ENCODE measurements at places on chromosomes 2 and 18.

DNA sequence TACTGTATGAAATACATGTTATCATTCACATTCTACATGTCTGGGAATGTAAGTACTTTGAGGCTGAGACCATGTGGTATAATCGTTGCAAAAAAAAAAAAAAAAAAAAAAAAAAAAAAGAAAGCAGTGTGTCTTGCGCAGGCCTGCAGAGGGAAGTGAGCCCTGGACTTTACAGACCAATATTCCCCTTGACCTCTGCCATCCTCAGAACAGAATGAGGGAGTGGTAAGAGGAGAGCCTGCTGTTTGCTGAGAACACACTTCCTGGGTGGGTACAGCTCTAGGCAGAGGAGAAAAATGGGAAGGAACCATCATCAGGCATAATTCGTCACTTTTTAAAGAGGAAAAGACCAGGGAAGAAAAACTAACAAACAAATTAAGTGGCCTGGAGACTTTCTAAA, 28.8 kb upstream of the TBC1D8 start:
- no peak for DNase-seq

GRCh38 chr2:152613235-152613634, 104.0 kb downstream of the PRPF40A start:
- DNase-seq = no peak

- DNase-seq = no peak
Measured at GRCh38 chr2:128360711-128361110, 42.0 kb upstream of the HS6ST1 start.

GRCh38 chr18:13120983-13121441, 97.5 kb upstream of the LDLRAD4 start:
- DNase-seq = no peak

DNA sequence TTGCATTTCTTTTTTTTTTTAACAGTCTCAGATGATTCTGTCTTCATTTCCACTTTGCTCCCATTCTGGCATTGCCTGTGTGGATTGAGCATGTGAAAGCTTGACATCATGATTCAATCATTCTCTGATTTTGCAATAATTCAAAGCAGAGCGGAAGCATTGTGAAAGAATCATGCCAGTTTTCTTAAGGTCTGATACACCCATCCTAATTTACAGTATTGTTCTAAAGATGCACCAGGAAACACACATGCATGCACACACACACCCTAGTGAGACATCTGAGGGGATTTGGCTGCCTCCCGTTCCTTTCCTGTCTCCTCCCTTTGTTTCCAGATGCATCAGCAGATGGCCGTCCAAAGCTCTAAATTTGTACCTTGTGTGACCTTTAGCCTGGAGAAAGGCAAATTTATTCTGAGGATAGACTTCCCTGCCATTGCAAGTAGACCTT, 97.3 kb downstream of the FMNL2 start:
- peak; percentile 53 for DNase-seq

GRCh38 chr2:105806996-105807395, 62.3 kb downstream of the NCK2 start:
- no peak for DNase-seq

GRCh38 chr2:38163006-38163405, 87.1 kb upstream of the CYP1B1 start:
- no peak for DNase-seq

DNA sequence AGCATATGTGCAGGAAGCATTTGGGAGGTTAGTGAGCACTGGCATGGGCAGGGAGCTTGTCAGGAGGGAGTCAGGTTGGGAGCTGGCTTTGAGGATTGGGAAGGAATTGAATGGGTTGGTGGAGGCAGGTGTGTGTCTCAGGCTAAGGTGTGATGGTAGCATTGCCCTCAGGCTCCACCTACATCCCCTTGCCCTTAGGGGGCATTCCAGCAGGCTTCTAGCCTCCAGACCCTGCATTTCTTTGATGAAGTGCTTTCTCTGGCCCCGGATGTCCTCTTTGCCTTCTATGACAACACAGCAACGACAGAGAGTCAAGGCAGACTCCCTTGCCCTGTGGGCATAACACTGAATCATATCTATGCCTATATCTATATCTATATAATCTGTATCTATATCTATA, 13.5 kb downstream of the RHBDD1 start:
- DNase-seq = no peak

DNA sequence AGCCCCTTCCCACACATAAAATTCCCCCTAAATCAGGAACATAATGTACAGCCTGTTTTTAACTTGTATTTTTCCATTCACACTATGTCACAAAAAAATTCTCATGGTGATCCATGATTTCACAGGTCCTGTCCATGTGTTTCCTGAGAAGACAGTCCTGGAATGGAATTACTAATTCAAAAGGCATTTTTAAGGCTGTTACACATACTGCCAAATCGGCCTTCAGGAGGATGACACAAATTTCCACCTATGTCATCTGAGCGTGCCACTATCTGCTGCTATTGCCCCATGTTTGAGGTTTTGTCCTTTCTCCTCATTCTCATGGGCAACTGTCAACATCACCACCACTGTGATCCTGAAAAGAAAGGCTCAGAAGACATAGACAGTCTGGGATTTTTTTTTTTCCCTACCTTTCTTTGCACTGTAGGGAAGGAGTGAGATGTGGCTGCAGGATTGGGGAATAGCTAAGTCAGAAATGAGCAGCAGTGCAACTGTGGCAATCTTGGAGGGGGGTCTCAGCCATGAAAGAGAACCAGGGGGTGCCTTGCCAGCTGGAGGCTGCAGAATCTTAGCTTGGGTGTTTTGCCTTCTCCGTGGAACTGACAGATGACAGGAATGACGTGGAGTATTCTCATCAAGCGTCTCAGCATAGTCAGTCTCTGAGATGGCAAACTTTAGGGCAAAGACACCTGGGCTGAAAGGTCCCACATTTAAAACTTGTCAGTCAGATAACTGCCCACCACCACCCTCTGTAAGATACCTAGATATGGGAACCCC, 73.4 kb downstream of the MARCHF4 start:
- DNase-seq = no peak

DNA sequence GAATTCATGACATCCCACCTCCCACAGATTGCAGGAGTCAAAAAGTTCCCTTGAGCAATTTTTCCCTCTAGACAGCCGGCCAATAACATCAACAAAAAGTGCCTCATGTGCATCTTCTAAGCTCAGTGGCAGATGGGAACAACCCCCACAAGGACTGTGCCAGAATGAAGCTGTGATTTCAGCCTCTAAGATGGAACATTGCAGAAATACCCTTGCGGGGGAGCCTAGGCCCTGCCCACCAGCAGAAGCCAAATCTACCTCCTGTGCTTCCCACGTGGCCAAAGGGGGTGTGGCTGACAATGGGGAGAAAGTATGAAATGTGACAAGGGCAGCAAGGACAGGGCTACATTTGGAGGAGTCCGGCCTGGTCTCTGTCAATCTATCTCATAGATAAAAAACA, 482.3 kb downstream of the TGIF1 start:
- DNase-seq = no peak

DNA sequence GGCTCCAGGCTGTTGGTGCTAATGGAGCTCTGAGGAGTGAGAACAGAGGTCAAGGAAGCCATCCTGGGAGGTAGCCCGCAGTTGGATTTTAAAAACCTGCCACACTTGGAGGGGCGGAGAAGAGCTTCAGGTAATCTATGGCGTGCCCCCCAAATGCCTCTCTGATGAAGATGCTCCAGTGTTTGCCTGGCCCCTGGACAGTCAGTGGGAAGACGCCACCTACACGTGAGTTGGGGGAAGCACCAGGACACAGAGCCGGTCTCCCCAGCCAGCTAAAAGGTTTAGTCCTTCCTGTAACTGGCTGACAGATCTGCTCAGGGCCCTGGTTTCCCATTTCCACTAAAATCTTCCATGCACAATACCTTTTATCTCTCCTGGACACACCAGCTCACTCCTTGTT, 225.0 kb downstream of the TTC32 start:
- no peak for DNase-seq

DNA sequence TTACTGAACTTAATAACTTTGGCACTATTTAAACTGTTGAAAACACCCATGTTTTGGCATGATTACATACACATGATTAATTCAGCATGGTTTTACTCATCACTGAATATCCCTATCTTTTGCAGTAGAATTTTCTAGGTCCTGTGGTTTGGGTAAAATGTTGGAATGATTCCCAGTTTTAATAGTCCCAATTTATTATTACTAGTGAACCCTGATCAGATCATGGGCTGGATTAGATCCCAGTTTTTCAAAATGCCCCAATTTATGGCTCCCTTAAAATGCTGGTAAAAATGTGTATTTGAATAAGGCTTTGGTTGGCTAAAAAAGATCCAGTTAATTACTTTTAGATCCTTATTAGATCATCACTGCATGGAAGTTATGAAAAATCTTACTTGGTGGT, 273.6 kb upstream of the NRP2 start:
- no peak for DNase-seq

DNA sequence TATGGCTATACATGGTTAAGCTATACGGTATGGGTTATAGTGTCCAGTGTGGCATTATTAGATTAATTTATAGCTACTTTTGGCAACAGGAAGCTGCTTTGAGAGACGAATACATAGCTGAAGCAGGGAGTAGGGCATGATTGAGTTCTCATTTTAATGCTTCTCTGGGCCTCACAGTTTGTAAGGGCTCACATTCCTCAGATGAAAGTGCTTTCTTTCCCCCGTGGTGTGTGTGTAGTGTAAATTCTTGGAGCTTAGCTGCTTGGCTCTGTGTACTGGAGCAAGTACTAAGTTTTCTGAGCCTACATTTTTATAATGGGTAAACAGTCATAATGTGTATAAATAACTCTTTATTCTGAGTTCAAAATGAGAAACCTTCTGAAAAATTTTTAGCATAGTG, 173.7 kb downstream of the PTPRM start:
- peak; percentile 33 for DNase-seq

DNA sequence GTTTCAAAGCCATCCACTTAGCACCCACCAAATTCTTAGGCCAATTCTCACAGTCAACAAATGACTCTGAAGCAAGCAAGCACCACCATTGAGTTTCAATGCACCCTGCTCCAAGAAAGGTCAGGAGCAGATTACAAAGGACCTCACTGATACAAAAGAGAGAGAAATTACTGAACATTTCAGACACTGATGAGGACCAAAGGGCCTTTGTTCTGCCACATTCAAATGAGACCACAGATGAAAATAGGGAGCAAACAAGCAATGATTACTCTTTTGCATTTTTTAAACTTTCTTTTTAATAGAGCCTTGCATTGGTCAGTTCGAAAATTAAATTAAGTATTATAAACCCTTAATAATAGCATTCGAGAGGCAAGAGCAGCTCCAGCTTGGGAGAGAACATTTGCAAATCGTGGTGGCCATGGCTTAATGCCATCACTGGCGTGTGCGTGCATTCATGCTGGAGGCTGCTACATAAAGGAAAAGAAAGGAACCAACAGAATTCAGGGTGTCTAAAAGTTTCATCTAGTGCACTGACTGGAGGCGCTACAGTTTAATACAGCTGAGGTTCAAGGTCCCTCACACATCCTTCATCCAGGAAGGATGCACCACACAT, 87.5 kb downstream of the KLF7 start:
- no peak for DNase-seq

GRCh38 chr18:10252952-10253705, 201.3 kb upstream of the APCDD1 start:
- DNase-seq = no peak

GRCh38 chr2:34317797-34318196, 718.7 kb upstream of the FAM98A start:
- DNase-seq = no peak

- no peak for DNase-seq
Measured at GRCh38 chr2:113178891-113179290, 5.1 kb downstream of the PSD4 start.

DNA sequence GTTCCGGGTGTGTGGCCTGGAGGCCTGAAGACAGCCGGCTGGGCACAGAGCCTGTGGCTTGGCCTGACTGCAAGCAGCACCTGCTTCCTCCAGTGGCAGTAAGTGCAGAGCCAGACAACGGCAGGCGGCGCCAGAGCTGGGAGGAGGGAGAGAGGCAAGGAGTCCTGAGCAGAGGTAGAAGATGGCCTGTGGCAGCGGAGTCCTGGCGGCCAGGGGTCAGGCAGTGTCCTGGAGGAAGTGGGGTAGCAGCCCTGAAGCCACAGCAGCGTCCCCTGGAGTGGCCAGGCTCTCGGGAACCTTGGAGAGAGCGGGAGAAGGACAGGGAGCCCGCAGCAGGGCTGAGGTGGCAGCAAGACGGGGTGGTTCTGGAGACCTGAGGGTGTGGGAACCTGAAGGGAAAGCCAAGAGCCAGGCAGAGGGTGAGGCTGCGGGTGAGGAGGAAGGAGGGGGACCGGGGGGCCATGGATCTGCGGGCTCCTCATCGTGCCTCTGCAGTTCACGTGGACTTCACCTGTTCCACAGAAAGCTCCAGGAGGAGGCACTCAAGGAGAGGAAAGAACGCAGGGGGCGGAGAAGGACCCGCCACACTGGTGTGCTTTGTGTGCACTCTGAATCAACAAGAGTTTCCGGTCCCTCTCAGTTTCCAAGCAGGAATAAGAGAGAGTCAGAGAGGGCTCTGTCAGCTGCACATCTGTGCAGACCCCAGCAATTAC, 85.9 kb downstream of the USP40 start:
- peak; percentile 36 for DNase-seq

Measured in brain (organoid and tissue), 16 donors.